Activated CD4-positive, alpha-beta T cell treated with anti-CD3 and anti-CD28 coated beads, Interleukin-2, amount 50 U/mL, for 16 hours (primary cell): ENCODE measurements at places on chromosomes 1 and 21.

DNA sequence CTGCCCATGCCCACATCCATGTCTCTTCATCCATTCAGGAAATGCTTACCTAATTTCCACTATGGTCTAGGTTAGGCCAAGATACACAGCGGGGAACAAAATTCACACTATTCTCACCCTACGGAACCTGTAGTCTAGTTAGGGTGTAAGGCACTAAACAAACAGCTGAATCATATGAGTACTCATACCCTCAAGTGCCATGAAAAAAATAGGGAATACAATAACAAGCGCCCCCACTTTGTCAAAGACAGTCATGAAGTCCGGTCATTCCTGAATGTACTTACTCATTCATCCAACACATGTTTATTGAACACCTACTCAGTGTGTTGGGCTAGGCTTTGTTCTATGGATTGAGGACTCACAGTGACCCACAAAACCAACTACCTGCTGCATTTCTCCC is 6.2 kb upstream of the FYB2 start:
- DNase-seq: no peak

GRCh38 chr1:240956020-240956419 is 344.1 kb upstream of the GREM2 start:
- no peak for DNase-seq

DNA sequence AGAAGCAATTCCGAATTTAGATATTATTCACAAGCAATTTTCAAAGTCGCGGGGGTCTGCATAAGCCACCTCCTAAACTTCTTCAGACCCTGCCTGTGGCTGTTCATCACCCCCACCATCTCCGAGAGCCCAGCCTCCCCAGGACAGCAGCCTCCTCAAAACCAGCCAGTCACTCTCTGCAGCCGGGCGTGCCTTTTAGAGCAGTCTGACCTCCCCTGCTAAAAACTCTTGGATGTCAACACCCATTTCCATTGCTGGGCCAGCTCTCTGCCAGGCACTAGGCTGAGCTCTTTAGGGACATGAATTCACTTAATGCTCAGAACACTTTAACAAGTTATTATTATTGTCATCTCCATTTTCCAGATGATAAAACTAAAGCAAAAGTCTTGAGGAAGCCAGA is 11.7 kb downstream of the ADPRS start:
- no peak for DNase-seq

GRCh38 chr1:151534662-151535278 is 5.3 kb upstream of the TUFT1 start:
- peak; percentile 73 for DNase-seq

DNA sequence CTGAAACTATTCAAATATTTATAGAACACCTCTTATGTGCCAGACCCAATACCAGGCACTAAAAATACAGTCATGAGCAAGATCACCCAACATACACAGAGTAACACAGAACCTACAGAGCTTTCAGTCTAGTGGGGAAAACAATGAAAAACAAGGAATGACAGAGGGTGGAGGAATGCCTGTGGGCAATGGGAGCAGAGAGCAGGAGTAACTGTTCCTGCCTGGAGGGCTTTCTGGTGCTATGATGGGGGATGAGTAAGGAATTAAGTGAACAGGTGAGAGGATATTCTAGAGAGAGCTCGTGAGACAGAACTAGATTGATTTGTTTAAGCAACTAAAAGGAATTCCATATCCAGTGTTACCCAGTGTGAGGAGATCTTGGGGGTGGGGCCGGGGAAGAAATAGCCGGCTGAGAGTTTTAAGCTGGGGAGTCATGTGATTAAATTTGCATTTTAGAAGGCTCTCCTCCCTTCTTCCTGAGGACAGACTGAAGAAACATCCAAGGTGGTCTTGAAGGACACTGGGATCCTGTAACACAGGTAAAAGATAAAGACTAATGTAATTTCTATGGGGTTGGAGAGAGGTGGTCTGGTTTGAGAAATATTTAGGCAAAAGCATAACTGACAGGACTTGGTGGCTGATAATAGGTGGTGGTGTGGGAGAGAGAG is 2.1 kb upstream of the CD53 start:
- DNase-seq: no peak

DNA sequence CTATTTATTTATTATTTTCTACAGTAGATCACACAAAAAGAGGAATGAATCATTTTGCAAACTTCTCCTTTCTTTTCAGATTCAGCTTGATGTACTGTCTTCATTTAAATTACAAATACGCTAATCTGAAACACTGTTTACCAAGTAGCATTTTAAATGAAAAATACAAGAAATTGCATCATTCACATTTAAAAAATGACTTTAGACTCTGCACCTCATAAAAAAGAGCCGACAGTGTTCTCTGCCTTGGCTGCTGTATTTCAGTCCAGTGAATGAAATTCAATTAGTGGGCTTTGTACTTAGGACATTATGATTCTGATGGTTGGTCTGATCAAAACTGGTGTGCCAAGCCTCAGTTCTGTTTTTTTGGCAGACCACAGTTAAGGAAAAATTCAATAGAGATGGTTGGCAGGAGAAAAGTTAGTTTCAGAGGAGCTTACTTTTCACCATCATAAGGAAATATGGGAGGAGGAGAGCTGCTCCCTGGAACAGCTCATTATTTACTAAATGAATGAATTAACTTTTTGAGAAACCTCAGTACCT is 222.4 kb upstream of the ESRRG start:
- DNase-seq: no peak

- DNase-seq: no peak
Observed at GRCh38 chr1:12541274-12542137, 76.5 kb downstream of the DHRS3 start.

DNA sequence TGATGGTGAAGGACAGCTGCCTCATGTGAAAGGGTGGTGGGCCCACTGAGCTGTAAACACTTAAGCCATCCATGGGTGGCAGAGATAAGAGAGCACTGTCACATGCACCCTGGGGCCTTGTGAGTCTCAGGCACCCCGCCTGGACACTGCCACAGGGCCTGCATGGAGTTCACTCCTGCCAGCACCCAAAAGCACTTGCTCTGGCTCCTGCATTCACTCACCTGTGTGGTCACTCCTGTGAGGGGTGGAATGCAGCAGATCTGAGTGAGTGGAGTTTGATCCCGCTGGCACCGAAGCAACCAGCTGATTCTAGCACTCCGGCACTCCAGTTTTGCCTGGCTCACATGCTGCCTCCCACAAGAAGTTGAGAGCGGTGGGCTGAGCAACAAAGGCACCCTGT is 1142.1 kb upstream of the PRMT6 start:
- DNase-seq: no peak

DNA sequence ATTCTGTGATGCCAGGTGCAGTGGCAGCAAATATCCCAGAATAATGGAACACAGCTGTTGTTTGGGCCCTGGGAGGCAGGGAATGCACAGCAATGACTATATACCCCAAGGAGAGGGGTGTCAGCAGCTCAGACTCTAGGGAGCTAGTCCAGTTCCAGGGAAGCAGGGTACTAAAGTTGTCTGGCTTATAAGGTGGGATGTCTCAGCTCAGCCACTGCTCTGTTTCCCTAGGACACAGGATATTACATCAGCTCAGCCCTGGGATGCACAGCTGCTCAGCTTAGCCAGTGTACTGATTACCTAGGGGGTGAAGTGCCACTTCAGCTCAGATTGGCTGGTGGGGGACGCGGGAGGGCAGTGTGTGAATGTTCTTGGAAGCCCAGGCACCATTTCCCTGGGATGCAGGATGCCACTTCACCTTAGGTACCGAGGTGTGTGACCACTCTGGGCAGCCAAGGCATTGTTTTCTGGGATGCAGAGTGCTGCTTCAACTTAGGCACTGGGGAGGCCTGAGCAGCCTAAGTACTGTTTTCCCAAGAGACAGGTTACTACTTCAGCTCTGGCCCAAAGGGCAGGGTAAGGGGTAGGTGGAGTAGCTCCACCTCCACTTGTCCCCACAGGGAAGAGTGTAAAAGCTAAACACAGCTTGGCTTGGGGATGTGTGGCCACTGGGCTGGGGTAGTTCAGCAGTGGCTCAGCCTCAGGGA is 59.4 kb downstream of the DIPK1A start:
- DNase-seq: no peak

- no peak for DNase-seq
Observed at GRCh38 chr1:23431431-23431830, 6.9 kb upstream of the TCEA3 start.

GRCh38 chr1:32501865-32502264 is 37.0 kb downstream of the ZBTB8B start:
- DNase-seq: no peak

GRCh38 chr1:101002551-101002950 is 23.0 kb downstream of the DPH5 start:
- peak; percentile 17 for DNase-seq

DNA sequence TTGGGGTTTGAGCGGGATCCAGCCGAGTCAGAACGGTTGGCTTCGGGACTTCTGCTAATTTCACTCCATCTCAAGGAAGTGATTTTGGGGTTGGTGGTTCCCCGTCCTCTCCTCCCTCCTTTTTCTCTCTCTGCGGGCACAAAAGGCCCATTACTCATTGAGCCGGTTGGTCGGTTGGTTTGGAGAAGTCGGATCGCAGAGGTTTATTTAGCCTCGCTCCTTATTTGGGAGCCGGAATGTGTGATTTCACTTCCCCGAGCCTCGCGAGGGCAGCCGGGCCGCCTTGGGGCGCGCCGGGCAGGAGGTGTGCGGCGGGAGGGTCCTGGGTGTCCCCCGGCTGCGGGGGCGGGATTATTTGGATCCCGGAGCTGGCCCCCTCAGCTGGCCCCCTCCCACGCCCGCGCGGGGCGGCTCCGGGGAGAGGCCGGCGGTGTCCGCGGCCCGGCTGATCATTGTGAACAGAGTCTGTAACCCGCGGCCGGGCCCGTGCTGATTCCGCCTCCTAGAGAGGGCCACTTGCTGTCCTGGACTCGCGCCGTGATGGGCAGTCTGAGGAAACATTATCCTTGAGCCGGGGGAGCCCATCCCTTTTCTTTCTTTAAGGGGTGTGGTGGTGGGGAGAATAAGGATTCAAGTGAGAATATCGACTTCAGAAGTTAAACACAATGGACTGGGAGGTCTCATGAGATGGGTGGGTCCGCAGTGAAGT is 1.2 kb downstream of the MAPKAPK2 start:
- DNase-seq: peak; percentile 49

DNA sequence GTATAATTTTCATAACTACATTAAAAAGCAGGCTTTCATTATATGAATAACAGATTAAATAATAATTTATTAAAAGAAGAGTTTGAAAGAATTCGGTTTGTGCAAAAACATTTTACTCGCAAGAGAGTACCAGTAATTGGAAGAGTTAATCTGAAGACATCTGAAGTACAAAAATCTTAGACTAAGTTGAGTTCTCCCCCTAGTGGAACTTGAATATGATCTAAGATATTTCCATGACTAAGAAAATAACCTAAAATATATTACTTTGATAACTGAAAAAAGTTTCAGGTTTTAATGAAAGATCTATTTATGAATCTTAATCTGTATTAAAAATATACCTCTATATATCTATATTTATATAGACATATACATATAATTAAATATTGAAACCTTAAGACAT is 112.5 kb upstream of the GFI1 start:
- DNase-seq: peak; percentile 40

DNA sequence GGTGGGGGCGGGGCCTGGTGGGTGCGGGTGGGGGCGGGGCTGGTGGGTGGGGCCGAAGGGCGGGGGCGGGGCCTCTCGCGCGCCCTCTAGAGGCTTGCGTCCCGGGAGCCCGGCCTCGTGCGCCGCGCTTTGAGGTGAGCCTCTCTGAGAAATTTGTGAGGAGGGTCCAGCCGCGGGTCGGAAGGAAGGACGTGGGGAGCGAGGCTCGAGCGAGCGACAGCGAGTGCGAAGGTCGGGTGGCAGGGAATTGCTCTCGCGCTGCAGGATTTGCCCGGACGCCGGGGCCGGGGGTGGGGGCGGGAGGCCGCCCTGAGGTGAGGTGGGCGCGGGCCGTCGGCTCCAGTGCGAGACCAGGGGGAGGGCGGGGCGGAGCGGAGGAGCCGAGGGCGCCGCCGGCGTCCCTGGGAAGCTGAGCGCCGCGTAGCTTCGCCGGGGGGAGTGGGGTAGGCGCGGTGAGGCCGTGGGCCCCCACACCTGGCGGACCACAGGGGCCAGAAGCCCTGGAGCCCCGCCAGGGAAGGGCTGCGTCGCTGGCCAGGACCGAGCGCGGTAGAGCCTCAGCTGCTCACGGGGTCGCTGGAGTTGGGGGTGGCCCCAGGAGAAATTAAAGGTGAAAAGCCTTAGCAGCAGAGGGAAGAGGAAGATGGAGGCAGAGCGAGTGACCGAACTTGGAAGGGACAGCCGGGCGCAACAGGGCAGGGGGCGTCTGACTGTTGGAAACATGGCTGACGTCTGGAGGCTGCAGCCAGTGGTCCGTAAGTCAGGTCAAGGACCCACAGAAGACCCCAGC is 754 bp upstream of the LSS start:
- DNase-seq: no peak

DNA sequence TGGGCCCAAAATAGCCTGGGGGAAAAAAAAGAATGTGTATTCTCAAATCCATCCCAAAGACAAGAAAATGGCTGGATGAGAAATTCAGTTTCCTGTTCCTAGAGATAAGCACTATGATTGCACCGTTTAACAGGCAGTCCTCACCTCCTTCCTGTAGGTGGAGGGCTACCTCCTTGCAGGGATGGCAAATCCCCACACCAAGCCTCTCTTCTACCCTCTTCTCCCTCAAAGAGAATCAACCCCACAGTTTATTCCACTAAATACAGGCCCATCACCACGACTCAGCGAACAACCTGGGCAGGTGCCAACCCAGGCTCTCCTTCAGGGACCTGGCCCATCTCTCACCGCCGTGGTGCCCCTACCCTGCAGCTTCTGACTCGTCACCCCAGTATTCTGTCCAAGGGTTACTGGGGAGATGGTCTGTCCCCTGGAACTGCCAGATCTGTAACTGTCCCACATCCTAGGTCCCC is 3.4 kb upstream of the CHD5 start:
- no peak for DNase-seq
